ENCODE measurements at places on chromosomes 7 and 10.
A peak's percentile ranks its signal among the peaks of the same experiment; 100 is the strongest.

GRCh38 chr7:142632271-142633134, 116.8 kb upstream of the PRSS1 start:
- peak; percentile 11 for DNase-seq

GRCh38 chr10:44824607-44825006, 86.5 kb upstream of the TMEM72 start:
- no peak for DNase-seq

- no peak for DNase-seq
Observed at GRCh38 chr10:75071756-75072155, 39.7 kb upstream of the SAMD8 start.

GRCh38 chr7:20475756-20476155, 139.7 kb upstream of the ABCB5 start:
- no peak for DNase-seq

DNA sequence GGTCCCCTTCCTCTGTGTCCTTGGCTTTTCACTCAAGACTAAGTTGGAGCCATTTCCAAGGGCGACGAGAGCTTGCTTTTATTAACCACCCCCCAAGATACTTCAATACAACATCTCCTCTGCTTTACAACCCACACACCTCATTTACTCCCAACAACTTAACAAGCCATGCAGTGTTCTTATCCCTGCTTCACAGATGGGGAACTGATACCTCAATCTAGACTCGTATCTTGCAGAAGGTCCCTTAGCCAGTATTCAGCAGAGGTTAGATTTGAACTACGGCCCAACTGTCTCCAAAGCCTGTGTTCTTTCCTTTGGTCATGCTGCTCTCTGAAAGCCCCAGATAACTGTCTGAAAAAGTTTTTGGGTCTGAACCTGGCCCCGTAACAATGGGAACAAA, 444.8 kb downstream of the GRID1 start:
- DNase-seq: no peak

DNA sequence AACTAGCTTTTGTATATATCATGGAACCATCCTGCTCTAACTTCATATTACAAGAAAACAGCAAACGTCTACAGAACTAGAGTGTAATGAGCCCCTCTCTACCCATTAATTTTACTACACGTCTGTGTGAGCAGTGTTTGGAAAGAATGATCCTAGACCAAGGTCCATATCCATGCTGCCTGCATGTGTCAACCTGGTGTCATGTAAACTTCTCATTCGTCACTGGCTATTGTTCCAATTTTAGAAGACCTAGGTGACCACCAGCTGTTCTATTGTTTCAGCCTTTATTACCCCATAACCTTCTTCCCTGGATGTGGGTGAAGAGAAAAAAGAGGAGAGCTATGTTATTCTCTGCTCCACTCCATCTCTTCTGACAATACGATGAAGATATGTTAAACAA, 77.1 kb downstream of the CREM start:
- DNase-seq: no peak

GRCh38 chr10:116278846-116279245, 5.8 kb upstream of the GFRA1 start:
- no peak for DNase-seq

DNA sequence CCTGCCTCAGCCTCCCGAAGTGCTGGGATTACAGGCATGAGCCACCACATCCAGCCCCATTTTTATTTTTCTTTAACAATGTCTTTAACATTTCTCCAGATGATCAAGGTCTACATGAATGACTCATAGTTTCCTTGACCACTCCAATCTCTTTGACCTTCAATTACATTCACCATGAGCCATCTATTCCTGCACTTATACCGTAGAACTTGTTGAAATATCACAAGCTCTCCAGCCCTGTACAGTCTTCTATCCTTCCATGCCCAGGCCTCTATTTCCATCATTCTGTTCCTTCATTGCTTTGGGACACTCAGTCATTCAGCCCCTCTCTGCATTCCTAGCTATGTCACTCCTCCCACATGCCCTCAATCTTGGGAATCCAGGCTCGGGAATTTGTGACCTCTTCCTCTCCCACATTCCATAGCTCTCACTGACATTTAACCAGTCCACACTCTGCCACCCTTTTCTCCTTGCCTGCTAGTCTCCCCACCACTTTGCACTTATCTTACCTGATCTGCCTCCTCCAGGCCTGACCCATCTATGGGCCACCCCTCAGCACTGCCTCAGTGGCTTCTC, 151.8 kb upstream of the STK17A start:
- no peak for DNase-seq

GRCh38 chr10:71472912-71473311, 76.2 kb downstream of the CDH23 start:
- DNase-seq: no peak

- no peak for DNase-seq
Observed at GRCh38 chr7:106476751-106477150, 184.2 kb downstream of the CCDC71L start.

GRCh38 chr10:74079028-74079935, 71.3 kb downstream of the AP3M1 start:
- no peak for DNase-seq

GRCh38 chr10:63268149-63268797, 135.1 kb downstream of the NRBF2 start:
- no peak for DNase-seq

GRCh38 chr7:134129856-134130523, 2.9 kb downstream of the LRGUK start:
- DNase-seq: no peak

GRCh38 chr7:64874562-64875250, 28.4 kb upstream of the ZNF273 start:
- no peak for DNase-seq

GRCh38 chr10:70535001-70535400, 56.4 kb downstream of the PALD1 start:
- DNase-seq: no peak

GRCh38 chr10:26508016-26508415, 69.9 kb downstream of the APBB1IP start:
- no peak for DNase-seq

DNA sequence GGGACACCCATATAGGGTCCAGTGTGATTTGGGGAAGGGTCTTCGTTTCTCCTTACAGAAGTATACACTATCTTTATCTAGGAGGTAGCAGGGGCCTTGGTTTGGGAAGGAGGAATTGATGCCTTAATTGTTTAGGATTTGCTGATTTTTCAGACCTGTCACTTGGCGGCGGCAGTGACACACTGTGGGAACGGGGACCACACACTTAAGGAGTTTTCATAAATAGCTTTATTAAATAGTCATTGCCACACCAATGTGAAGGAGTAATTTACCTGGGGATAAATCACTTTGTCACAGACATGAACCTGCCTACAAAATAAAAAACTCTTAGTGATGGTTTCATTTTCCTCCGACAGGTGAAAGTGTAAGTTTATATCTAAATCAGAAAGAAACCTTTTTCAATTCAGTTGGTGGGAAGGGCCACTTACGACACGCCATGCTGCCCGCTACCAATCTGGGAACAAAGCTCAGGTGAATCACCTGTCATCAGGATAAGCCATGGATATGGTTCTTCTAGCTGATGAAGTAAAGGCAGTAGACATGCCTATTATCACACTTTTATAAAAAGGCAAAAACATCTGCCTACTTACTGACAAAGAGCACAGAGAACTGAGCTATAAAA, 12.3 kb upstream of the ENO4 start:
- DNase-seq: no peak

GRCh38 chr7:47291461-47292081, 290.3 kb downstream of the TNS3 start:
- no peak for DNase-seq

DNA sequence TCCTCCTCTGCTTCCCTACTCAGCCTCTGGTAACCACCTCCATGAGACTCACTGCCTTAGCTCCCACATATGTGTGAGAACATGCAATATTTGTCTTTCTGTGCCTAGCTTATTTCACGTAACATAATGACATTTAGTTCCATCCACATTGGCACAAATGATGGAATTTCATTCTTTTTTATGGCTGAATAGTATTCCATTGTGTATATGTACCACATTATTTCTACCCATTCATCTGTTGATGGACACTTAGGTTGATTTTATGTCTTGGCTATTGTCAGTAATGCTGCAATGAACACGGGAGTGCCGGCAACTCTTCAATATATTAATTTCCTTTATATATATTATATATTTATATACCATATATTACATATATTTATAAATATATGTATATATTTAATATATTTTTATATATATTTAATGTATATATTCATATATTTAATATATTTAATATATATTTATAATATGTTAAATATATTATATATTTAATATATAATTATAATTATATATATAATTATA, 1046.9 kb downstream of the DNAJB9 start:
- DNase-seq: no peak

GRCh38 chr10:102935505-102935904, 17.4 kb downstream of the CNNM2 start:
- no peak for DNase-seq

DNA sequence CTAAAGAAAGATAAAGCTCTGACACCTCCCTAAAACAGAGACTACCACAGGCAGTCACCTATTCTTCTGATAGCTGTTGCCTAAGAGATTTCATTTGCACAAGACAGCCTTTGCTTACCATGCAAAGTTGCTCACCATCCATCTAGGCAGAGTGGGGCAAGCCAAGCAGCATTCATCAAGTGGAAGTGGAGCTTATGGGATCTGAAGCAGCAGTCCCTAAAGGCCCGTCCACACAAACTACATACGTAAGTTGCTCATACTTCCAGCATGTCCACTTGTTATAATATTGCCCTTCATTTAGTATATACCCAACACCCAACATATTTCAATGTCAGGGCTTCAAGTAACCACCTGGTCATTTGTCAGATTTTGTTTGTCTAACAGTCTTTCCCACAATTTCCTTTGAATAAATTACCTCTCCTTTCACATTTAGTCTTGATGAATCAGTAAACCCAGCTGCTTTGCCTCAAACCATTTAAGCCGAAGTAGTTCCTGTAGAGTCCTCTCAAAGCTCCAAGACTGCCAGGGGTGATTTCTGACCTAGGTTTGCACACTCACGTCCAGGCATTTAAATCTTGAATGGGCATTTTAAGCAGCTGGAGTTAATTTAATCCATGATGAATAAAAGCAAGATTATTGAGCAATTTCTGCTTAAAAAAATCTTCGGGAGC, 67.9 kb downstream of the ATAD1 start:
- no peak for DNase-seq

GRCh38 chr10:33410096-33410859, 75.8 kb upstream of the NRP1 start:
- DNase-seq: no peak

- DNase-seq: no peak
Observed at GRCh38 chr10:128316121-128316726, 190.0 kb upstream of the MKI67 start.

DNA sequence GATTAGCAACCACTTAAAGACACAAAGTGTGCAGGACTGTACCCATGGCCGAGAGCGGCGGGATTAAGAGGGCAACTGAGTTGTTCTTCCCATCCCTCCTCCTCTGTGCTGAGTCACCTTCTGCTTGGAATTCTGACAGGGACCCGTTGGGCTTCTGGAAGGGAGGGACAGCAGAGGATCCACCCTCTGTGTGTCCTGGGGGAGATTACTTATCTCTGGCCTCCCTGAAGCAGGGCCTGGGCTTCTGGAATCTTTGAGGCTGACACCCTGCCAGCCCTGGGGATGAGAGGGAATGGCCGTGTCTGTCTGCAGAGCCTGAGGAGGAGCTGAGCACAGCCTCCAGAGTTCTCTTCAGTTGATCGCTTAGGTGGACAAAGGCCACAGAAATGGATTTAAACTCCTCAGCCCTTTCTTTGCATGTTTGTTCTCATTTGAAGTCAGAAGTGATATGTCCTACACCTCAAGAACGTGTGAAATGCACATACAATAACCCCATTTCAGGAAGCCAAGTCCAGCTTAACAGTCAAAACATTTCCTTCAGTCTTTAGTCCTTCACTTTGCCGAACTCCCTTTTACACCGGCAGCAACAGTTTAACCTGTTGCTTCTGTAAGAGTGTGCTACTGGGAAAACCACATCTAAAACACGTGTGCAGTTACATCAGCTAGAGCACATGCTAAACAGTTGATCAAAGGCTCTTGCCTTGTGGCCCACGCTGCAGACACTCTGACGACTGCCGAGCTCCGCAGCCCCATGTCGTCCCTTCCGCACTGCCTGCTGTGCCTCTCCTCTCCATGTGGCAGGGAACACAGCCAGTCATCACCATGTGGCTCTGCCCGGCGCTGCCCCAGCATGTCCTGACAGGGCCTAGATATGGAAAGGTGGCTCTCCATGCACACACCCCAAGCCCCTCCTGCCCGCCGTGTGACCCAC, 55.7 kb downstream of the IKZF1 start:
- no peak for DNase-seq

GRCh38 chr7:1852517-1853430, 182.7 kb downstream of the ELFN1 start:
- DNase-seq: no peak

DNA sequence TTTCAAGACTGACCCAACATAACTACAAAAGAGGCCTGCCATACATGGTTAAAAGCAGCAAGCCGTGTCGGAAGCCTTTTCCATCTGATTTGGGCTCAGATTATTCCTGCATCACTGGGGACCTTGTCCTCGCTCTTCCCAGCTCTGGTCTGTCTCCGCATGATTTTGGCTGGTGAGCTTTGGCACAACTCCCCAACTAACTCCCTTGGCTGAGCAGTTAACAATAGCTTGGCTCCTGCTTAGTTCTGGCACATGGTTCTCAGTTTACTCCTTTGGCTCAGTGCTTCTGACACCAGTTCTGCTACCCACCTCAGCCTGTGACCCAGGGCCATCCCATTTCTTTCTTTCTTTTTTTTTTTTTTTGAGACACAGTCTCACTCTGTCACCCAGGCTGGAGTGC, 17.0 kb downstream of the AGK start:
- DNase-seq: no peak

DNA sequence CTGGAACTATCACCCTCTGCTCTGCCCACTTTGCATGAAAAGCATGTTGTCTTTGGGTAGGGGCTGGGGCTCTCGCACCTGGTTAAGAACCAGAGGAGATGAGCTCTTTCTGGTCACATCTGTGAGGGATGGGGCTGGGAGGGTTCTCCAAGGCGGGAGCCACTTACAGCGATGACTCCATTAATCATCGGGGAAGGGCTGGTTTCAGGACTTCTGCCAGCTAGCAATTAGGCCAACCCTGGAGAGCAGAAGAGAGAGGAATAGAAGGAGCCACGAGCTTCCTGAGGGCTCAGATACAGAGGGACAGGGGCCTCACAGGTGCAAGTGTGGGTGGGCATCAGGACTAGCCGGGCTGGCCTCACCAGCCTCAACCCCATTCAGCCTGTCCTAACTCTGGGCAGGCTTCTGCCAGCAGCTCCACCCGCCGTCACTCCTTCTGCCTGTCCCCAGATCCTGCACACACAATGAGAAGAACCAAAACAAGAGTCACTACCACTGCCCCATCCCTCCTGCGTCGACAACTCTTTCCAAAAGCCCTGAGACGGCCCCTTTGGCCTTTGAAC, 8.4 kb downstream of the AQP1 start:
- no peak for DNase-seq

DNA sequence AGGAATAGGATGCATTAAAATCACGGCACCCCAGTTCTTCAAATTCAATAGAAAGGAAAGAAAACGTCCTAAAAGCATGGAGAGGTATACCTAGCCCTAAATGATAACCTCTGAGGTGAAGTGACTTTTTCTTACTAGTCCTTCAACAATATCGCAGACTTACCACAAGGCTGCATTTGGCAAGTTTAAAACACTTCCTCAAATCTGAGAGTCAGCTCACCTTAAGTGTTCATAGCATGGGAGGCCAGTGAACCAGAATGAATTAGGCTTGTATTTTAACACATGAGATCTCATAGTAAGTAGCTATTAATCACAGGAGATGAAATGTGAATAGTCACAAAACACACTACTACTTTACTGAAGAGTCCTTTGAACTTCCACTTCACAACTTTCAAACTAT, 124.2 kb downstream of the RNF32 start:
- DNase-seq: no peak

Data from stimulated activated CD8-positive, alpha-beta memory T cell treated with anti-CD3 and anti-CD28 coated beads, Interleukin-7, amount 100 ng/mL, for 1 hour (primary cell).